ENCODE measurements at places on chromosomes 5 and 9.

GRCh38 chr9:90795871-90796317 lies 5.7 kb upstream of the SYK start:
- no peak for DNase-seq

DNA sequence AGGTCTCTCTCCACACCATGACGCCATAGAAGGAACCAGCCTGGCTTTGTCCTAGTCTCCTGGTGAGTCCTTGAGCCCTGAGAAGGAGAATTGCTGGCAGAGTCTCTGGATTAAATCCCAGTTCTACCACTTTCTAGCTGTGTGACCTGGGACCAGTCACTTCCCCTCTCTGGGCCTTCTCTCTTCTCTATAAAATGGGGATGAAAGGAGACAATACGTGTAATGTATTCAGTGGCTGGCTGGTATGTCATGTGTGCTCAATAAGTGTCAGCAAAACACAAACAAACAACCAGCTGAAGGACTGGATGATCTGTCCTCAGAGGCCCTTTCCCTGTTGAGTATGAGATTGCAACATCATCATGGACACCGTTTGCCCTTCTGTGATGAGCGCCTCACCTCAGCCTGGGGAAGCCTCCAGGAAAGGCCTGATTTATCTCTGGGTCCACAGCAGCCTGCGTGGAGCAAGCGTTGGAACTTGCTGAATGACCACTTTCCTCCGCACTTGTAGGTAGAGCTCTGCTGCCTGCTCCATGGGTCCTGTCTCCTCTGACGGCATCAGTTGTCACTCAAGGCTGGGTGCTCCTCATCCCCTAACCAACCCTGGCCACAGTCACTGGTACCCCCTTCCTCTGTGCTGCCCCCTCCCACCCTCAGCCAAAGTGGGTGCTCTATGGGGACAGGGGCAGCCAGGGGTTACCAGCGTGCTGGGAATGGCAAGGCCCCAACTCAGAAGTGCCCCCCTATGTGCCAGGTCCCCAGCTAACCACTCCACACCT lies 3.6 kb upstream of the NR5A1 start:
- DNase-seq, result no peak

DNA sequence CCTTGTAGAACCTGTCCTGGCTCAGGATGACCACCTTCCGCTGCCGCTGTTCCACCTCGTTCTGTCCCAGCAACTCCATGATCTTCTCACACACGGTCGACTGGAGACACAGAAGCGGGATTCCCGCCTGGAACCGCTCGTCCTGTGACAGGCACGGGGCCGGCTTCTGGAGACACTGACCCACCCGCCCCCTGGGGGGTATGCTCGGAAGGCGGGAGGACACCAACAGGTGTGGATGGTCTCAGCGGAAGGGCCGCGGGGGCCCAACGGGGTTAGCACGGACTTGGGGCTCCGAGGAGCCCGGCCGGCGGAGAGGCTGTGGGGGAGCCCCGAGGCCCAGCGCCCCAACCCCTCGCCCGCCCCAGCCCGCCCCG lies 530 bp downstream of the UCK1 start:
- no peak for DNase-seq

GRCh38 chr5:108810717-108811116 lies 63.0 kb downstream of the FER start:
- DNase-seq, result no peak

GRCh38 chr9:134764473-134765269 lies 115.9 kb upstream of the FCN2 start:
- no peak for DNase-seq

Measured in NCI-H2081 treated with DMSO at 0.1 percent for 48 hours (cell line).